ENCODE measurements at places on chromosomes 12 and 14.

GRCh38 chr14:103529383-103530365, 678 bp downstream of the TRMT61A start:
- DNase-seq, result no peak

GRCh38 chr14:100052819-100053218, 12.4 kb upstream of the EVL start:
- no peak for DNase-seq

DNA sequence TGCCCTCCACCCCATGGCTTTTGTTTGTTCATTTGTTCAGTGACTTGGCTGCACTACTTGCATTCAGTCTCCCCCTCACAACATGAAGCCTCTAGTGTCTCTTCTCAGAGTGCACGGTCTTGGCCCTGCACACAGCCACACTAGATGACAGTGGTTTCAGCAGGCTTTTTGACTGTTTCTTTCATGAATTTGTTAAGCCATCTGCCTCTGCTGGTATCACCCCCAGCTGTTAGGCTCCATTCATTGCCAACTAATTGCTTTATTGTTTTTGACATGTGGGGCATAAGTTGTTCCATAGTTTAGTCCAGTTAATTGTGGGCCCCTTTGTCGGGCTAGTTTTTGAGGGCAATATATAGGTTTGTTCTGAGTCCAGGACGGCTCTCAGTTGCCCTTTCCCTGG, 18.8 kb downstream of the OS9 start:
- DNase-seq, result no peak

DNA sequence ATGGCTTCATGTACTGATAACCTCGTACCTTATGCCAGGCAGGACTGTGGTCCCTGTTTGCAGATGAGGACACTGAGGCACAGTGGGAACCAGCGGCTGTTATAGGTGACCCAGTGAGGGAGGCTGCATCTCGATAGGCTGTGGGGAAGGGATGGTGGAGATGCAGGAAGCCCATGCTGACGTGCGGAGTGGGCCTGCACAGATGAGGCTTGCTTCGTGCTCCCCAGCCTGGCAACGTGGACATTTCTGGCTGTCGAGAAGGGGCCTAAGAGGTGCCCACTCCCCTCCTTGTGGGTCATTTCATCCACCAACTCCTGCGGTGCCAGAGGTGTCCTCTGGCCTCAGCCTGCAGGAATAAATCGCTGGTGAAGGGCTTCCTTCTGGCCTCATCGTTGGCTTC, 107.4 kb downstream of the SLC25A47 start:
- no peak for DNase-seq

DNA sequence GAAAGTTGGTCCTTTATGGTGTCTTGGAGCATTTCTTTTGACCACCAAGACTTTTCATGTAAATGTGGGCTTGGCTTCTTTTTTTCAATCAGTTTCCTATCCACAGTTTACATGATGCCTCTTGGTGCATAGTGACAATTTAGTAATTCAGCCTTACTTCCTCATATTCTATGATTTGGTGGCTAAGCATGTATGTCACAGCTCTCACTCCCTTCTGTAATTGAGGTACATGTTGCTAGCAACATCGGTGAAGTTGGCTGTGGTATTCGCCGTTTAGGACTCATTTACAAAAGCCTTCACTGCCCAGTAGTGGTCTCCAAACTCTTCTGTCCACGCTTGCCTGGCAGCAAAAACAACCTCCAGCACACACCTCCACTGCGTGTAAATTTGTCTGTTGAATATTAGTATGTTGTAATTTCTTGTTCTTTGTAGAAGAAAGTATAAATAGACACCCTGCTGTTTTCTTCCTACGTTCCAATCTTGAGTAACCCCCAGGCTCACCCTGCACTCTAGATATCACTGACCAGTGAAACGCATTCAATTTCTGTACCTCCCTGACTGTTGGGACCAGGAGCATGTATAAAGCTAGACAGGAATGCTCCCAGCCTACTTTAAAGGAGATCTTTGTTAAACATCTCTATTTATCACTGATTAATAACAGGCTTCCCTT, 90.4 kb downstream of the PPP2R5C start:
- no peak for DNase-seq

GRCh38 chr12:124654666-124655047, 87.2 kb upstream of the NCOR2 start:
- DNase-seq, result no peak

- no peak for DNase-seq
These were observed 334.3 kb upstream of the SYT1 start for GRCh38 chr12:78530100-78530765.

- DNase-seq, result no peak
These were observed 23.3 kb downstream of the RTRAF start for GRCh38 chr14:52012635-52013034.

GRCh38 chr12:49366096-49366651, 1.1 kb upstream of the SPATS2 start:
- DNase-seq, result no peak

- DNase-seq, result no peak
These were observed 15.1 kb upstream of the CISTR start for GRCh38 chr12:53766881-53767280.

- no peak for DNase-seq
These were observed 68.6 kb upstream of the SYT1 start for GRCh38 chr12:78795934-78796445.

GRCh38 chr12:106769546-106769945, 4.9 kb upstream of the RIC8B start:
- DNase-seq, result no peak

- DNase-seq, result no peak
These were observed 6.0 kb downstream of the CKB start for GRCh38 chr14:103516426-103517173.

DNA sequence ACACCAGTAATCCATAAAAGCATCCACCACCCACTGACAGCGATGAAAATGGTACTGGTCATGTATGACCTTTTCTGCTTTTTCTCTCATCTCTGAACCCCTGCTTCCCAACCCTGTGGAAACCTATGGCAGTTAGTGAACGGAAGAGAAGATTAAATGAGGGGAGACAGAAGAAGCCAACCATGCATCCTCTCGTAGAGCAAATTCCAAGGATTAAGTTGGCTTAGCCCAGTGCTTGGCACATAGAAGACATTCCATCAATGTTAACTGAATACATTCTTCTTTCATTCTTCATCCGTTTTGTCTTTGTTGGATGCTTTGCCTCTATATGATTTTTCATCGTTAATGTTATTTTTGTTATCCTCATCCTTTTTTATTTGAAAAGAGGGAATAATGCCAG, 339.7 kb upstream of the FLRT2 start:
- DNase-seq, result no peak

DNA sequence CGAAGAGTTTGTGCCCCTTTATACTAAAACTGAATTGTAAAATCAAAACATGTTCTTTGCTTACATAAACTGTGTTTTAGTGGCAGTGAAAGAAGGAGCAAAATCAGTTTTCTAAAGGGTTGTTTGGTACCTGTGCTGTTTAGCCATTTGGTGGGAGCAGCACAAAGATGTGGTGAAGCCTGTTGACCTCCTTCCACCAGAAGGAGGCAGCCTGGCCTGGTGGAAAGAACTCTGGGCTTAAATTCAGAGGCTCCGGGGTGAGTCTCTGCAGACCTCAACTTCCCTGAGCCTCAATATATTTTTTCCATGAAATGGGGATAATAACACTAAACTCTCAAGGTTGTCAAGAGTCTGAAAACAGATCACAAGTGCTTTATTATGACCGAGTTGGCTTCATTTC, 502.5 kb downstream of the VRK1 start:
- DNase-seq, result no peak

DNA sequence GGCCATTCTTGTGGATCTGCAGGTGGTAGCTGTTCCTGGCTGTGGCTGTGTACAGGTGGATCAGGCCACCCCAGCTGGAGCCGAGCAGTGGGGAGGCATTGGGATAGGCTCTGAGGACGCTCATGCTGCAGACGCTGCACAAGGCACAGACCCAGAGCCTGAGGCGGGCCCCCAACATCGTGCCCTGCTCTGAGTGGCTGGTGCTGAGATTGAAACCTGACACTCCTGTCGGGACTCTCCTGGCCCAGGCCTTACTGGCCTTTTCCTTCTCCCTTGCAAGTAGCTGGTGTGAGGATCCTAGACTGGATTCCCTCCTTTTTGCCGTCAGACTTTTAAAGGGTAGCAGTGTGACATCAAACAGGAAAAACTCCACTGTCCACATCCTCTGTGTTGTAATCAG, at the start of gene FGF23:
TSS of gene FGF23 (minus strand) at position 308 of the 400 bp plus-strand sequence. CDS start at position 178, 130 bp downstream.
- DNase-seq, result no peak

- no peak for DNase-seq
These were observed 405.0 kb downstream of the TRHDE start for GRCh38 chr12:72677139-72677538.

DNA sequence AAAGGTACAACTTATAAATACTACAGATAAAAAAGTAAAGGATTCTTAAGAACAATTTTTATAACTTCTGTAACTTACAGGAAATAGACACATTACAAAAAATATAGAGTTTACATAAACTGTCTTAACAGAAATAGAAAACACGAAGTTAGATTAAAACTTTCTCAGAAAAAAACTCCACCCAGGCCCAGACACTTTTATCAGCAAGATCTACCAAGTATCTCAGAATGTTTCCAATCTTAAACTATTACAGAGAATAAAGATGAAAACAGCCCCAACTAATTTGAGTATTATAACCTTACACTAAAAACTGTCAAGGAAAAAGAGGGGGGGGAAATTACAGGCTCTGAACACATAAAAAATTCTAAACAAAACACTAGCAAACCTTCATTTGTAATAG, 8.2 kb downstream of the ZFC3H1 start:
- no peak for DNase-seq

DNA sequence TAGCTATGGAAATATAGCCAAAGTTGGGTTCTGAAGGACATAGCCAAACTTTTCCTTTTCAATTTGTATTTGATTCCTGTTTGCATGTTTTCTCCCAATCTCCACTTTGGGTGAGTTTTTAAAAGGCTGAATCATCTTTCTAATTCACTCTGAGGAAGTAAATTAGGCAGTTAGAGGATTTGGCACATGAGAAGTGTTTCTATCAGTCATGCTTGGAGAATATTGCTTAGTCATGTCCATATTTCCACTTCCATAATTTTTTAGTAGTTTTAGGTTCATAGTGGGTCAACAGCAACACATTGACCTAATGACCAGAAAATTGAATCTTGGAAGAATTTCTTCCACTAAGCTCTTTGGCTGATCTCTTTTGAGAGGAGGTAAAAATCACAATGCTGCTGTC, 21.8 kb downstream of the IRAK3 start:
- no peak for DNase-seq

DNA sequence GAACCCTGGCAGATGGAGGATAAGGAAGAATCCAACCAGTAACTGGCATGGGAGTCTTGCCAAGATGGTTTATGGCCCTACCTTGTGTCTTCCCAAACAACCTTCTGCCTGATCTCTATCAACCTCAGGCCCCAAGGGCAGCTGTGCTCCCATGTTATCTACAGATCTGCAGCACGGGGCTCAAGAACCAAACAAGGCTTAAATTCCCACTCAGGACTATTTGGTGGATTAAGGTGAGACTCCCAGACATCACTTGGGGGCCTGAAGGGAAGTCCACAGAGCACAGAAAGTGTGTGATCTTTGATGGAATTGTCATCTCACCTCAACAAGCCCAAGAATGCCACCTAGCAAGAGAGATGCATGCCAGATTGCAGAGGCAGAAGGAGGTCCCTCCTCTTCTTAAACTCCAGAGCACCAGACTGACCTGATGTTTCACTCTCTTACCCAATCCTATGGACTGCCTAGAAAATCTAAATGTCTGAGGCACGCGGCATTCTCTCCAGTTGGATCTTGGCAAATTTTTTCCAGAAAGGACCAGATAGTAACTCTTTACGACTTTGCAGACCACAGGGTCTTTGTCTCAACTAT, 759.5 kb upstream of the TBX3 start:
- DNase-seq, result no peak

GRCh38 chr12:96501133-96501761, 11.9 kb downstream of the CFAP54 start:
- peak; percentile 25 for DNase-seq

- no peak for DNase-seq
These were observed 87.4 kb downstream of the HCAR2 start for GRCh38 chr12:122615780-122616179.

DNA sequence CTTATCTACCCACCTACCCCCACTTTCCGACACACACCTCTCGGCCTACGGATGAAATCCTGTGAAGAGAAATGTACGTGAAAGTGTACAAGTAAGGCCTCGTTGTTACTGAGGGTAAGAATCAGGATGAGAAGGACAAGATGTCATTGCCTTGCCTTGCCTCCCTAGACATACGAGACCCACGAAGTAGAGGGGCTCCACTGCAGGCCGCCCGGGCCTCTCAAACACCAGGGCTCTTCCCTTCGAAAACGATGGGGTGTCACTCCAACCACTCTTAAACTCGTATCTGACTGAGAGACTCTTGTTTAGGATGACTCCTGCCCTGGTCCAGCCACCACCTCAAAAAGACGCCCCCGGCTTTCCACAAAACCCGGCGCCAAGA, 498 bp downstream of the RACGAP1 start:
- no peak for DNase-seq

DNA sequence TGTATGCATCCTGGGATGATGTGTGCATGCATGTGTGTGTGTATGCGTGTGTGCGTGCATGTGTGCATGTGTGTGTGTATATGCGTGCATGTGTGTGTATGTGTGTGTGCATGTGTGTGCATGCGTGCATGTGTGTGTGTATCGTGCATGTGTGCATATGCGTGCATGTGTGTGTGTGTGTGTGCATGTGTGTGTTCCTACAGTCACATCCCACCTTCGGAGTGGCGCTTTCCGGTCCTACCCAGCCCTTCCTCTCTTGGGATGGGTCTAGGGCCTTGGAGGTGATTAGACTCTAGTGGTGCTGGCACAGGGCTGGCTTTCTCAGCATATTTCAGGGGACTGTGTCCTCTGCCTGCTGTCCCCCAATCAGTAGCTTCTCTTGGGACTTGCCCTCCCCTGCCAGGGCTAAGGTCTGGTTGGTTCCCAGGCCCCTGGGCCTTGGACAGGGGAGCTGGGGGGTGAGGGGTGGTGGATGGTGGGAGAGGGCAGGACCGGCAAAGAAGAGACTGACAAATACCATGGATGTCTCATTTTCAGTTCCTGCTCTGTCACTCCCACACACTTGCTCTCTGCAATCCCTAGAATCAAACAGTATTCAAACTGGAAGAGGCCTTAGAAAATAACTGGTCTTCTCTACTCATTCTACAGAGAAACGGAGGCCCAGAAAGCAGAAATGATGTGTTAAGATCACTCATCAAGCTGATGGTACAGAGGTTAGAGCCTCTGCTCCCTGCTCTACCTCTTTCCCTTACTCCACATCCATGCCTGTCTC, 21.9 kb upstream of the FAIM2 start:
- no peak for DNase-seq

DNA sequence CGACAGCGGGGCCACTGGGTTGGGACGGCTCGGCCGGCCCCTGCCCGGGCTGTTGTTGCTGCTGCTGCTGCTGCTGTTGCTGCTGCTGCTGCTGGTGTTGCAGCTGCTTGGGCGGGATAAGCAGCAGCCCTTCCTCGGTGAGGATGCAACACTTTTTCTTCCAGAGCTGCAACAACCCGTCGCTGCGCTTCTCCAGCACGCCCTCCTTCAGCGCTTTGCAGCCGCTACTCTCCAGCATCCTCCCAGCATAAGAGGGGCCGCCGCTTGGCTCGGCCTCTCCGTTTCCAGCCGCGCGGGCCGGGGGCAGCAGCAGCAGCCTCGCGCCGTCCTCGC, 529 bp downstream of the PHLDA1 start:
- DNase-seq, result no peak

- no peak for DNase-seq
These were observed 155.6 kb downstream of the MON2 start for GRCh38 chr12:62622177-62622576.

GRCh38 chr14:33699300-33699983, 251.4 kb downstream of the EGLN3 start:
- no peak for DNase-seq

GRCh38 chr12:130925666-130926015, 28.1 kb upstream of the ADGRD1 start:
- DNase-seq, result no peak
